ENCODE measurements at places on chromosomes 7 and 10.

- DNase-seq, result no peak
Observed at GRCh38 chr7:120997882-120998474, 9.5 kb downstream of the CPED1 start.

DNA sequence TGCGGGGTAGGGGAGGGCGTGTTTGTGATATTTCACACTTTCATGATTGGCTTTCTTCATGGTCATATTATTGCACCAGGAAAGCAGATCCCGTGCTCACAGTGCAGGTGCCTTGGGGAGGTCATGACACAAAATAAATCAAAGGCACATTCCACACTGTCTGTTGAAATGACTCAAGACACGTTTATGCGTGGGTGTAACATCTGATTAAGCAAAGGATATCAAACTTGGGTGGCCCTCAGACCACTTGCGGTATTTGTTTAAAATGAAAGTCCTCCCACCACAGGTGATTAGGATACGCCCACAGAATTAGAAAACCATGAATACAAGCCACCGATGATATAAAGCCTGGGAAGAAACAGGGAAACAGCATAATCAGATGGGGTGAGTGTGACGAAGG, 51.1 kb downstream of the SVIL start:
- no peak for DNase-seq

- DNase-seq, result no peak
Observed at GRCh38 chr10:1966712-1967376, 229.5 kb upstream of the ADARB2 start.

- no peak for DNase-seq
Observed at GRCh38 chr7:108421720-108422331, 34.4 kb downstream of the NRCAM start.

GRCh38 chr7:47953822-47954221, 5.6 kb upstream of the PKD1L1 start:
- DNase-seq, result no peak

GRCh38 chr7:93921186-93921585, 349 bp upstream of the GNG11 start:
- DNase-seq, result no peak

- no peak for DNase-seq
Observed at GRCh38 chr7:2182461-2182860, 50.3 kb downstream of the MAD1L1 start.

DNA sequence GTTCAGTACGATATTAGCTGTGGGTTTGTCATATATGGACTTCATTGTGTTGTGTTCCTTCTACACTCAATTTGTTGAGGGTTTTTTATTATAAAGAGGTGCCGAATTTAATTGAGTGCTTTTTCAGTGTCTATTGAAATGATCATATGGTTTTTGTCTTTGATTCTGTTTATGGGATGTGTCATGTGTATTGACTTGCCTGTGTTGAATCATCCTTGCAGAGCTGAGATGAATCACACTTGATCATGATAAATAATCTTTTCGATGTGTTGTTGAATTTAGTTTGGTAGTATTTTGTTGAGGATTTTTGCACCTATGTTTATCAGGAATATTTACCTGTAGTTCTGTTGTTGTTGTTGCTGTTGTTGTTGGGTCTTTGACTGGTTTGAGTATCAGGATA, 39.8 kb downstream of the ATOH7 start:
- DNase-seq, result no peak

DNA sequence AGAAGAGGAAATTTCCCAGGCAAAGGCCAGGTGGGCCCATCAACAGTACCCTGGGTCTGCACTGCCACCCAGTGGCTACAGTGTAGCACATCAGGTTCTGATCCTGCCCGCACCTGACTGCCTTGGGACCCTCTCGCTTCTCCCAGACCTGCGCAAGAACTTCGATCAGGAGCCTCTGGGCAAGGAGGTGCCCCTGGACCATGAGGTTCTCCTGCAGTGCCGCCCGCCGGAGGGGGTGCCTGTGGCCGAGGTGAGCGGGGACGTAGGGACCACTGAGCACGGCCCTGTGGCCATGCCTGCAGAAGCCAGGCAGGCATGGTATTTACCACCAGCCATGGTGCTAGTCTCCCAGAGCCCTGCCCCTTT, 33.9 kb upstream of the SLC29A3 start:
- peak; percentile 74 for DNase-seq

- no peak for DNase-seq
Observed at GRCh38 chr7:105577251-105577650, 4.0 kb downstream of the EFCAB10 start.

Measured in ecto neural progenitor cell (in vitro differentiated cells).